Chondrocyte (in vitro differentiated cells): ENCODE measurements at places on chromosomes 7 and 10. TPM values are rescaled to one million over a fixed set of nuclear protein-coding genes. Genes with fewer than 3 reads are reported as not detected.

KCNIP2 gene
- 1.8 to 3.1 TPM (median 1.9 TPM) in 3 replicates for total RNA-seq

DNA sequence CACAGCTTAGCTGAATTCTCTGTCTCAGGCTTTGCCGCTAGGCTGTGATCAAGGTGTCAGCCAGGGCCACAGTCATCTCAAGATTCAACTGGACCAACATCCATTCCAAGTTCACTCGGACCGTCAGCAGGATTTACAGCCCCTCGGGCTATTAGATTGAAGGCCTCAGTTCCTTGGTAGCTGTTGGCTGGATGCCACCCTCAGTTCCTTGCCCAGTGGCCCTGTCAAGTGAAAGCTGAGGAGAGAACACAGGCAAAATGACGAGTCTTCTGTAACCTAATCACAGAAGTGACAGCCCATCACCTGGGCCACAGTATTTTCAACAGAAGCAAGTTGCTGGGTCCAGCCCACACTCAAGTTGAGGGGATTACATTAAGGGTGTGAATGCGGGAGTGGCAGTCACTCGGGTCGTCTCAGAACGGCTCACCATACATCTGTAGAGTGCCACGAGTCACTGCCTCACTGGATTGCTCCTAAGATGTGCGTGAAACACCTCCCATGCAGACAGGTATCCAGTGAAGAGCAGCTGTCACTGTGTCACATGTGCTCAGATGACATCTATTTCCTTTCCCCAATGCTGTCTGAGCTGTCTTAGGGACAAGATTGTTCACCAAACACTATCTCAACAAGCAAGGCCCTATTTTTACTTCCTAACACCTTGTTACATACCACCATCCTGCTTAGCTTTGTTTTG, 78.9 kb upstream of the PRLHR start:
- H3K36me3 ChIP-seq = peaks cover 4% of the 10 kb centered on the region
- H3K27ac ChIP-seq = no peak overlapping the region
- H3K4me1 ChIP-seq = peaks cover 20% of the 10 kb centered on the region
- no peak for DNase-seq

- DNase-seq = no peak
- no peak overlapping the region for H3K4me3 ChIP-seq
- no peaks in the 10 kb centered on the region for H3K36me3 ChIP-seq
Measured at GRCh38 chr7:73876973-73877372, 16.0 kb downstream of the TMEM270 start.

GRCh38 chr7:2288503-2288902, 25.7 kb downstream of the SNX8 start:
- no peak overlapping the region for H3K4me3 ChIP-seq
- no peak overlapping the region for H3K27ac ChIP-seq
- no peaks in the 10 kb centered on the region for H3K27me3 ChIP-seq

DNA sequence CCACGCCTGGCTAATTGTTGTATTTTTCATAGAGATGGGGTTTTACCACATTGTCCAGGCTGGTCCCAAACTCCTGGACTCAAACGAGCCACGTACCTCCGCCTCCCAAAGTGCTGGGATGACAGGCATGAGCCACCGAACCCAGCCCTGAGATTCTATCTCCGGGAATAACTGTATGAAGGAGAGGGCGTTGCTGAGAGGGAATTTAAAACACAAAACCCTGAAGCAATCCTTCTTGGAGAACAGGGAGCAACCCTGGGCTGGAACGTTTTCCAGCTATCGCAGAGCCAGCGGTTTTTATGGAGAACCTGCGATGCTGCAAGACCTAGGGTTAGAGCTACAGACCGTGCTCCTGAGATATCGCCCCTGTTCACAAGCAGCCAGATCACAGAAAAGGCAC, 144.6 kb downstream of the PRKAG2 start:
- peaks cover 39% of the 10 kb centered on the region for H3K4me1 ChIP-seq
- peak; percentile 21 for DNase-seq
- no peaks in the 10 kb centered on the region for H3K36me3 ChIP-seq
- no peaks in the 10 kb centered on the region for H3K27me3 ChIP-seq
- H3K4me3 ChIP-seq = no peak overlapping the region

- no peak for DNase-seq
- H3K36me3 ChIP-seq = no peaks in the 10 kb centered on the region
- peak overlapping the region; percentile 100 for H3K27ac ChIP-seq
- H3K27me3 ChIP-seq = no peaks in the 10 kb centered on the region
Measured at GRCh38 chr10:21526860-21527597, 1.5 kb upstream of the SKIDA1 start.

GRCh38 chr10:60660625-60661024, 117.7 kb upstream of the CDK1 start:
- H3K4me1 ChIP-seq = peaks cover 33% of the 10 kb centered on the region
- no peaks in the 10 kb centered on the region for H3K27me3 ChIP-seq
- no peak overlapping the region for H3K4me3 ChIP-seq
- DNase-seq = no peak
- no peak overlapping the region for H3K27ac ChIP-seq
